HTR-8/SVneo (cell line): ENCODE measurements at places on chromosomes 7 and 10.

GRCh38 chr10:124052561-124052960 lies 40.8 kb downstream of the CHST15 start:
- DNase-seq: no peak

DNA sequence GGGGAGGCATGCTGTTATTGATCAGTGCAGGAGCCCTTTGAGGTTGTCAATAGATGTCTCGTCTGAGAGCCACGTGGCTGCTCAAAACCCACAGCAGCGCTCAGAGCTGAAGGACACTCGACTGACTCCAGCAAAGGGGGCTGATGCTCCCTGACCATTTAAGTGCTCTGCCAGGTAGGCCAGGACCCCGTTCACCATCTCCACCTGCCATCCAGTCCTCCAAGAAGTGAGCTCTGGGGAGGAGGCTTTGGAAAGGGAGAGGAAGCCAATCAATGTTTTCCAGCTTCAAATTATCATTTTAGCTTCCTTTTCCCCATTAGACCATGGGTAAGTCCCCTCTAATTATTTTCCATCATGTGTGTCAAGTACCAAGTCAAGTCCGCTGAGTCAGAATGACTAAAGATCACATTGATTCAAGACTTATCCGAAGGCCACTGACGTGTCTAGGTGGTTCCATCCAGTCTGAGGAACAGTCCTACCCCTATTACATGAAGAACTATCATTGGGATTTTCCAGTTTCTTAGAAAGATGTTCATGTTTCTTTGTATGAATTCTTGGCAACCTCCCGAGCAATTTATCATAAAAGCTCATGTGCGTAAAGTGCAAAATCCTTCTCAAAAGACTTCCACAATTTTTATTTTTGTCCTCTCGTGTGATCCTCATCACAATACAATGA lies 302.6 kb upstream of the LYZL1 start:
- no peak for DNase-seq

DNA sequence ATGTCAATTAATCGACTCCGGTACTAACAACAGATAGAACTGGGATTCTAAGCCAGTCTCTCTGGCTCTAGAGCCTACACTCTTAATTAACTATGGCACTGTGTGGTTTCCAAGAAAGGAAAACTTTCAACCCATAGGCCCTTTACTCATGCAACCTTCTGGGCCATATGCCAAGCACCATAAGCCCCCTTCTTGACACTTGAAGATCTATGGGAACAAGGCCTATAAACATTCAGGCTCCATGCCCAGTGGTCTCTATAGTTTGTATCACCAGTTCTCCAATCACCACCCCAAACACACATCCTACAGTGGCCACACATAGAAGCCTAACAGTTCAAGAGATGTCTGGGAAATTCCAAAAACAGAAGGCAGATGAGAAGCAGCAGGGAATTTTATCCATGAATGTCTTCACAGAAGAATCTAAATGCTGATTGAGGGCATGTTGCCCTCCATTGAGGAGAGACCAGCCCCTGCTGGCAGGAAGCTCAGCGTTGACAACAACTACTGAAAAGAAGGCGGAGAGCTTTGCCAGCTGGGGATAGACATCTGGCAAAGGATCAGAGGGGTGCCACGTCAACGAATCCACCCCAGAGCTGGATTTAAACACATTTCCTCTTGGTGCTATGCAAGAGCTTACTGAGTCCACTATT lies 64.4 kb downstream of the GRM3 start:
- DNase-seq: no peak

DNA sequence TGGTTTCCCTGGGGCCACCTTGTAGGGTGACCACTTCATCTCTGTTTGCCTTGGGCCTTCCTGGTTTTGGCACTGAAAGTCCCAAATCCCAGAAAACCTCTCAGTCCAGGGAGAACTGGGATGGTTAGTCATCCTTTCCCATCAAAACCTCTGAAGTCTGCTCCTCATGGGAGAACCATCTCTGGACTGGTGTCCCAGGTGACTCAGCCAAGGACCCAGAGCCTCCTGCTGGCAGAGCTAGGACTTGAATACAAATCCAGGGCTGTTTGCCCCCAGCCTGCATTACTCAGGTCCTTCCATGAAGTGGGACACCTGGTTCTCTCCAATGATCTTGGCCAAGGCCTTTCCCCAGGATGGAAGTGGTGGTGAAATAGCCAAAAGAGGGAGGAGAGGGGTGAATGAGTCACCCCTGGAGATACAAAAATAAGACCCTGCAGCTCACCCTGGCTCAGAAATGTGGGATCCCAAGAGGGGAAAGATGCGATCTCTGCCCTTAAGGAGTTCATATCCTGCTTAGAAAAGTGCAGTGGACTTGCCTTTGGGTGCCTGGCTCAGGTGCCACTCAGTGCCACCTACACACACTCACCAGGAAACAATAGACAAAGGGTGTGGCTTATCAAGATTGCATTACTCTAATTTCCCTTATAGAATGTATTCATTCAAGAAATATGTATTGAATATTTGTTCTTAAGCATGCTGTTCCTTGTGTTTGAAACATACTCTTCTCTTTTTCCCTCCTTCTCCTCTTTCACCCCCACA lies 22.0 kb downstream of the ADRA2A start:
- DNase-seq: no peak

DNA sequence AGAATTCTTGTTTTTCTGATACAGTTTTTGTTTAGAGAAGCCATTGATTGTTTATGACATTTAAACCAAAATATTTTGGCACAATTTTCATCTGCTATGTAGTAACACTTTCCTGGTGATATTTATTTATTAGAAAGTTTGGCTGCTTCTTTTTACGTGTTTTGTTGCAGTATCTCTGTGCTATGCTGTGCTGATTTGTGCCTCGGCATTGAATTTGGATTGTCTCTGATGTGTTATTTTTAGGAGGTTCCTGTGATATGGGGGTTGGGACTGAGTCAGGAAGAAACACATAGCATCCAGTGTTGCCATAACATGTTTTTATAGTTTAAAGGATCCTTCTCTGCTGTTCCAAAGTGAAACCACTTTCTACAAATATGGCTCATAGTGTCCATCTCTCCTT lies 1197.7 kb upstream of the LRRN3 start:
- DNase-seq: no peak

DNA sequence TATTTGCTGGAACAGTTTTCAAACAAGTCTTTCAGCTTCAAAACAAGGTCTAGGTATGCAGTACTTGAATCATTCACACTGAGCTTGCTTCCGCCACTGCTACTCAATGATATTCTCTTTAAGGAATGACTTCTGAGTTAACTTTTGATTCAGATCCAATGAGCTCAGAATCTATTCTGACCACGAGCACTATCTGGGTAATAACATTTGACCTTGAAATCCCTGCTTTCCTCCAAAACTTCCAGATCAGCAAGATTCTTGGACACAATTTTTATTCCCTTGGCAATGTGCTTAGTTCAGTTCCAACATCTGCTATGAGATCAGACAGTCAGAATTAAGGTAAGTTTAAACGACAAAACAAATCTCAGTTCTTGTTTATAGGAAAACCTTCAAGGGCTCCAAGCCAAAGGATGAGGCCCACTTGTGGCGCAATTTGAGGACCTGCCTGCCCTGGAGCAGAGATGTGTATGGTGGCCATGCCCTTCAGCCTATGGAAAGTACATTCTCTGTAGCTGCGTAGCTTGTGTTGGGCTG lies 87.2 kb downstream of the RNF216 start:
- DNase-seq: peak; percentile 27
